Kidney capillary endothelial cell (primary cell): ENCODE measurements at places on chromosomes 2 and 18.

- no peak for DNase-seq
These were observed 16.9 kb downstream of the ZBTB7C start for GRCh38 chr18:48392268-48392667.

GRCh38 chr2:198077477-198077876 is 273.1 kb downstream of the PLCL1 start:
- no peak for DNase-seq

DNA sequence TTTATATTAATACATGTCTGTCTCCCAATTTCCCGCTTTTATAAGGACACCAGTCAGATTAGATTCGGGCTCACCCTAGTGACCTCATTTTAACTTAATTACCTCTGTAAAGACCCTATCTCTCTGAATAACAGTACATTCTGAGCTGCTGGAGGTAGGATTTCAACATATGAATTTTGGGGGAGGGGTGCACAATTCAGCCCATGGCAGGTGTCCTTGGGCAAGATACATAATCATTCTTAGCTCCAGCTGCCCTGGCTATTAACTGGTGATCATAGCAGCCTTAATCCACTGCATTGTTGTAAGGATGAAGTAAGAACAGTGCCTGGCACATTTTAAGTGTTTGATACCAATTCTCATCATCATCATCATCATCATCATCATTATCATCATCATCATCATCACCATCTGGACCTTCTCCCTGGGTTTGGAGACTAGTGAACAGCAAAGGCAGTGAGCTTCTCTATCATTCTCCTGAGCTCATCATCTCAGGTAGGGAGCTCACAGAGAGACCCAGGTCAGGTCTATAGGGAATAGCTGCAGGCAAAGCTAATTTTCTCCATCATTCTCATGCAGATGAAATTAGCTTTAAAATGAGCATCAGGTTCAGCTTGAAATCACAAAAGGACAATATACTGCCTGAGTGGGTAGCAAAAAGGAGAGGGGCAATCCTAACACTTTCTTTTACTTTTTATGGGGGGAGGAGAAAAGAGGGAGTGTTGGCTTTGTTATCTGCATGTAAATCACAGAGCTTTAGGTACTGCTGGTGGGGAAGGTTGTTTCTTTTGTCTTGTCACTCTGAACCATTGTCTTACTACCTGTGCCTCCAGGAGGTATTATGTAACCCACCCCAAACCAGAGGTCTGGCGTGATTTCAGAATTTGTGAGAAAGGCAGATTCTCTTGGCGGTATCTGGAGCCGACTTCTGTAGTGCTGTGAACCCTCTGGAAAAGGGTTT is 125.5 kb upstream of the SPRED2 start:
- no peak for DNase-seq

GRCh38 chr18:35407871-35408481 is 30.8 kb upstream of the ZNF396 start:
- DNase-seq: peak; percentile 79

GRCh38 chr18:36942264-36942663 is 113.3 kb downstream of the KIAA1328 start:
- peak; percentile 44 for DNase-seq

GRCh38 chr2:240571314-240571973 is 3.2 kb downstream of the RNPEPL1 start:
- no peak for DNase-seq

DNA sequence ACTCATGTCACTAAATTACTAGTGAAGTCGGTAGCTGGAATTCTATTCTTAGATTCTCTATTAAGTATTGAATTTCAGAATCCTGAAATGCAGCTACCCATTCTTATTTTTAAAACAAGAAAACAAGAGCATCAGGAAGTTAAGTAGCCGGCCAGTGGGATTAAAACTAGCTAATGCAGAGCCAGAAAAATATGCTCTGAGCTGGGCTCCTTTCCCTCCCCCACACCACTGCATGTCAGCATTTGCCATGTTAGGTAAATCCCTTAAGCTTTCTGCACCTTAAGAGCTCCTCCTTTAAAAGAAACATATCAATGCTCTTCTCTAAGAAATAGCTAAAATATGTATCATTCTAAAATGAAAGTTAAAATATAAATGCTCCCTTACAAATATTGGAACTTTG is 72.2 kb upstream of the MFF start:
- DNase-seq: no peak

DNA sequence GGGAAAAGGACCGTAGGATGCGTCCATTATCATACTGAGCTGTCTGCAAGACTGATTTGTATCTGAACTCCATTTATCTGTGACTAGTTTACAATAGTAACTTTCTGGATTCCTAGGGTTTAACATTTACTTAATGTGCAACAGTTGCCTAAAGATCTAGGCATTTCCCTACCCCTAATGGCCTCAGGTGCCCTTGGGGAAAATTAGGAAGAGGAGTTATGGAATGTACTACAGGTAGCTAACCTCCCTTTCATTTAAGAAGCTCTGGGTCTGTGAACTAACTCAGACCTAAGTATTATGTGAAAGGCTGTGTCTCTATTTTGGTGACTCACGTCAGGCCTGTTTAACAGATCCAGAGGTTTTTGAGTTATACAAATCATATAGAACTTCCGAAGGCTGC is 59.5 kb downstream of the TDRD15 start:
- no peak for DNase-seq

DNA sequence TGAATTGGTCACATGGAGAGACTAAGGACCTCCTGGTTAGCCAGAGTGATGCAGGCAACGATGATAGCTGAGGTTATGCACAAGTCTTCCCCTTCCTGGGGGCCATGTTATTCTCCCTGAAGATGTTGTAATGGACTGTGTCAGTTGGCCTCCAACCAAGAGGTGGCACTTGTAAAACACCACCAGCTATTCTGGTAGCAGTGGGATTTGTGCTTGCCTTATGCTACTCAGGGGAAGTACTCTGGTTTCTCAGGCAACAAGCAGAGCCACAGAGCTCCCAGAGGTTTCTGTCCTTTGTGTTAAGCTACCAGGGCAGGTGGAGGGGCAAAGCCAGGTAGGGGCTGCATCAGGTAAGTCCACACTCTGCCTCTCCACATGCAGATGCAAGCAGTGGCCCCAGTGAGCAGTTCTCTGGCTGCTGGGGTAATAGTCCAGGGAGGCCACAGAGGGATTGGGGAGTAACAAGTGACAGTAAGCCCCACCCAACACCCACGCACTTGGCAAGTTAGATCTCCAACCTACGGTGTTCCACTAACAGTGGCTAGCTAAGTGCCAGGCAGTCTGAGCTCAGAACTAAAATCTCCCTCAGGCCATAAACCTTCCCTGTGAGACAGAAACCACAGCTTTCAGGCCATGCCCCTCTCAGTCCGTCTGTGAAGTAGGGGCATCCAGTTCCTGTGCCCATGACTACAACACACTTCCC is 99.7 kb downstream of the RND3 start:
- DNase-seq: no peak

DNA sequence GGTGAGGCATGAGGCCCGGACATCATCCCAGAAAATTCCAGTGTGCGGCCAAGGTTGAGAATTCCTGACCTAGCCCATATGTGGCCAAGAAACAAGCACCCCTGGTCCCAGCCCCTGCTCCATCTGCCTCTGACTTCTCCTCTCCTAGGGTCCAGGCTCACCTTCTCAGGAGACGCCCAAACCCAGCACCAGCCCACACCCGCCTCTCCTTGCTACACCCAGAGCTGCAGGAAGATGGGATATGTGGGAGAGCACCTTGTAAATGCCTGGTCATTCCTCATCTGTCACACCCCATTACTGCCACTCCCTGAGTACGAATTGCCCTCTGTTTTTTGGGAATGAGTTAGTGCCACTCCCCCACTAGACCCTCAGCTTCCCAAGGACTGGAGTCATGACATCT is 7.3 kb upstream of the ATP6V1B1 start:
- no peak for DNase-seq

DNA sequence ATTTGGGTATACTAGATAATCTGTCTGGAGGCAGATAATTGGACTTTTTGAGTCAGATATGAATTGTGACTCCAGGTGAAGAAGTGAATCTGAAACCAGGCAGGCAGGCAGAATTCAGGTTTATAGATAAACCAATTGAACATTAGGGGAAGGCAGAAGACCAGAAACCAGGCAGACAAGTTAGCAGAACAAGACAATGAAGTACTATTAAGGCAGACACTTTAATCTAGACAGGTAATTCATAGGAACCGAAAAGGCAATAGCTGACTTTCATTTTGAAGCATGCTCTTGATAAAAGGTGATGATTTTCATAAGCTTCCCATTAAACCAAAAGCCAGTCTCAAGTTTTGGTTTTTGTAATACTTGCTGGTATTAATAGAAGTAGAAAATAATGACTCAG is 19.3 kb upstream of the SLC4A10 start:
- no peak for DNase-seq

DNA sequence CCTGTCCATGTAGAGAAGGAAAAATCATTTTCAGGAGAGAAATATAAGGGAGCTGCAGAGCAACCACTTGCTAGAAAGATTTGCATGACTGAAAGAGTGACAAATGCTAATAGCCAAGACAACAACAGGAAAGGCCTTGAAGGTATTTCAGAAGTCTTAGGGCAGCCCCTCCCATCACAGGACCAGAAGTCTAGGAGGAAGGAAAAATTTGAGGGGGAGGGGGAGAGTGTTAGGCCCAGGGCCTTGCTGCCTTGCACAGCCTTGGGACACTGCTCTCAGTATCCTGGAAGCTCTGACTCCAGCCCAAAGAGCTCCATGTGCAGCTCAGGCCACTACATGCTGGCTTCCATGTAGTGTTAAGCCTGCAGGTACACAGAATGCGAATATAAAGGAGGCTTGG is 266.9 kb downstream of the GLI2 start:
- no peak for DNase-seq

DNA sequence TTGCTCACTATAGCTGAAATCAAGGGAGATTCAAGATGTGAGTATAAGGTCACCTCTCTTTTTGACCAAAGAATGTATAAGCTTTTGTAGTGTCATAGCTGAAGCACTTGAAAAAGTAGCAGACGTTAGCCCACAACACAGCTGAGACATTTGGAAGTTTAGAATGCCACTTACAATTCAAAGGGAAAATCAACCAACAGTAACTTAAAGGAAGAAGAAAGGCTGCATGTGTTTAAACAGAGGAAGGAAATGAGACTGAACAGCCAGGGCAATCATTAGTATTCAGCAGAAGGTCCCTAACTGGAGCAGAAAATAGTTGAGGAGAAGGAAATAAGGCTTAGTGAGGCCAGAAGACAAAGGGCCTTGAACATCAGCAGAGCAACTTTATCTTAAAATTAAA is 23.5 kb upstream of the SCG2 start:
- no peak for DNase-seq

- no peak for DNase-seq
These were observed 23.1 kb downstream of the SERPINB11 start for GRCh38 chr18:63725682-63726480.

DNA sequence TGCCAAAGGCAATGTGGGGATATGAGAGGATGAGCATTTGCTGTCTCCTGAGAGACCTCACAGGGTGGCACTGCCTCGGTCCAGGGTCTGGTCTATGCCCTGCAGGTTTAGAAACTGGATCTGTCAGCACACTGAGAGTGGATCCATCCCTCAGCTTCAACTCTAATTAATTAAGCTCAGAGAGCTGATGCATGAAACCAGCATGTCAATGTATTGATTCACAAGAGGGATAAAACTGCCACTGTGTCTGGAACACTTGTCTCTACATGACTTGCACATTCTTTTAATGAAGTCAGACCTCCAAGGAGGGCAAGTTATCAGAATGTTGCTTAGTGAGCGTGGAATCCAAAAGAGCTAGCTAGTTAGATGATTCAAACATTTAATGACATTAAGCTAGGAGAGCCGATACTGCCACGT is 22.5 kb upstream of the POLE4 start:
- no peak for DNase-seq

DNA sequence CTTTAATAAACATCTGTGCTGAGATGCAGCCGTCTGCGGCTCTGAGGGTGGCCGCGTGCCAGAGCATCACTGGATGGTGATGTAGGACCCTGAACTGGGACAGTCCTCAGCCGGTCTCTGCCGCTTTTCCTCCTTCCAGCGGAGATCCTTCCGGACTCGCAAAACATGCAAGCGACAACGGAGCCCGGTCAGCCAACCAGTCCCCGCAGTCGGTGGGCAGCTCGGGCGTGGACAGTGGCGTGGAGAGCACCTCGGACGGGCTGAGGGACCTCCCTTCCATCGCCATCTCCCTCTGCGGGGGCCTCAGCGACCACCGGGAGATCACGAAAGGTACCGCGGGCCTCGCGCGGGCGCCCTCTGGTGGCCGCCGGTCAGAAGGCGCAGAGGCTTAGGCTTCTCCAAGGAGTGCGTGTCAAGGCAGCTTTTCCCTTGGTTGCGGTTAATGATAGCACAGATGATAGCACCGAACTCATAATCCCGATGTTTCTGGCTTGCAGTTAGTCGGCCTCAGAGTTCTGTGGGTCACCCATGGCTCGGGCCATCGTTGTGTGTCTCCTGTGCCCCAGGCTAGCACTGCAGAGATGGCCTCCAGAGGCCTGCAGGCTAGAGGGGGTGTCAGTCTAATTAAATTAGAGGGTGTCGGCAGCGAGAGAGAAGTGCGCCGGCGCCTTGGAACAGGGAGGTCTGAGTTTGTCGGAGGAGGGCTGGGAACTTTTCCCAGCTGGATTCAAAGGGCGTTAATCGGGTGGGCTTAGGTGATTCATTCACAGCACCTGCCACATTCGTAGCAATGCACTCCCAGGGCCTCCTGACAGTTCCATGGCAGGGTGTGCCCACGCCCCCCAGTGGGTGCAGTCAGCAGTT is 38.5 kb downstream of the LPIN1 start:
- peak; percentile 42 for DNase-seq

GRCh38 chr18:11259469-11260150 is 110.2 kb upstream of the PIEZO2 start:
- DNase-seq: peak; percentile 47

DNA sequence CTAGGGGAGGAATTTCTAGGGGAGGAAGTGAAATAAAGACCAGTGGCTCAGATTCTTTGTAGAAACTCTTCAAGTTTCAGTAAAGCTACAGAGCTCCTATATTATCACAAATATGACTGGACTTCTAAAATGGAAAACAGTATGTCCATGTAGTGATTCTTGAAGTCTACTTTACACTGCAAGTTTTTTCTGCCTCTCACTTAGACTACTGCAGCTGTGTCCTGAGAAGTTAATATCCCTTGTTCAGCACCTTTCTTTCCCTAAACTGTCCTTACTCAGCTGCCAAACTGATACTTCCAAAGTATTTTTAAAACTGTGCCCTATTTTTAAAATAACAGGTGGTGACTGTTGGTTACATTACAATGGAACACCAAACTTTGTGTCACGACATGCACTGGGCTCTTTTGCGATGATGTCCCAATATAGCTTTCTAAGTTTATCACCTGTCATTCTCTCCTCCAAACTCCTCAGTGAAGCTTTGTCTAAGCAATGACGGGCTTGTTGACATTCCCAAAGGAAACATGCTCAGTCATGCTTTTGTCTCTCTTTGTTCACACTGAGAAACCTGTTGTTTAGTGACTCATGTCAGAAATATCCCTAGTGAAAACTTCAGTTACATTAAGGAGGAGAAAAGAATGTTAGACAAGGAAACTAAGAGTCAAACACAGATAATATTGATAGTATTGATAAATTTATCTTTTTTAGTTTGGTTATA is 341.1 kb downstream of the ARL6IP6 start:
- peak; percentile 47 for DNase-seq

- no peak for DNase-seq
These were observed 207.2 kb downstream of the RND3 start for GRCh38 chr2:150280231-150280630.

GRCh38 chr2:216694082-216694825 is 1.1 kb downstream of the IGFBP5 start:
- no peak for DNase-seq
